ENCODE measurements at places on chromosomes 3 and 15.

DNA sequence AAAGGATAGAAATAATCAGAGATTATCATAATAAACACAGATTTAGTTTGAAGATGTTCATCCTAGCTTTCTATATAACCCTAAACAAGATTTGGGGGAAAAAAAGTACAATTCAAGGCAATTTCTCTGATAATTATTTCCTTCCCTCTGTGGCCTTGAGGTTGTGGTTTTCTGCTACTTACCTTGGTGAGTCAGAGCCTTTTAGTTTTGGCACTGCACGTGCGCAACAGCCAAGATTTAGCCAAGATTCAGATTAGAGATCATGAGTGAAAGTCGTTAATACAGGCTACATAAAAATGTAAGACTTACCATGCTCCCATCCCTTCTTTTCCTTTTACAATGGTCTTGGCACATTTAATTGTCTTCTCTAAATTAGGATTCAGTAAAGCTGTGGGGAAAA, 6.7 kb downstream of the LYZL4 start:
- DNase-seq, result no peak

- DNase-seq, result no peak
These were observed 16.6 kb upstream of the SEC13 start for GRCh38 chr3:10337323-10338163.

GRCh38 chr15:98177966-98178592, 217.6 kb downstream of the ARRDC4 start:
- peak; percentile 24 for DNase-seq

DNA sequence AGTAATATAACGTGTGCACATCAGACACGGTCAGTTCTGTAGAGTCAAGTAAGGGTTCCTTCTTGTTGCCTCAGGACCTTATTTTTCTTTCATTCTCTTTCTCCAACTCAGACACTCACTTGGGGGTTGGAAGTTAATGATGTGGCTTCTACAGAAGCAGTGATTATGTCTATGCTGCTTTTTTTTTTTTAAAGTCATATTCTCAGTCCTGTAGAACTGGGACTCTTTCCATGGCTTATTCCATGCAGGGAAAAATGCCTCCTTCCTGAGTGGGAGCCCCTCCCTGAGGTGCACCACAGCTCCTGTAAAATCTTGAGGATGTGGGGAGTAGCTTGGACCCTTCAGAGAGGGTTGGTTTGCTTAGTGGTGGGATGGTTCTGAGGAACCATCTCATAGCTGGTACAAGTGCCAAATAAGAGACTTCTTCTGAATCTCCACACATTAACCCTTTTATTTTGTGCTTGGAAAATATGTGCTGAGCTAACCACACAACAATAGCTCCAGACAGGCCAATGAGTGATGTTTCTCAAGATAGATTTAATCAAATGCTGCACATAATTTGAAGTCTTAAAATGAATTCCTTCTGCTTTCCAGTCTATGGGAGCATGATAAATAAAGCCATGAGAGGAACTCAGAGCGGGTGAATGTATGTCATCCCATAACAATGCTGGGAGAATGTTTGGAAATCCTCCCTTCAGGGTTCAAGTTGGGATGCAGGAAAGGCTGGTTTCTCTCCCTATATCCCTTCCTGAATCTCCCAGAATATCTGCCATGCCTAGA, 23.3 kb upstream of the FSTL1 start:
- no peak for DNase-seq

- no peak for DNase-seq
These were observed 550.2 kb downstream of the PYDC2 start for GRCh38 chr3:192011137-192011536.

GRCh38 chr3:8982509-8982908, 19.2 kb upstream of the RAD18 start:
- DNase-seq, result no peak

Data from CD4-positive, alpha-beta T cell treated with Interleukin-17A for 4 hours (primary cell).